ENCODE measurements at places on chromosomes 1 and 21.

GRCh38 chr21:41342035-41342434 lies 19.8 kb upstream of the MX2 start:
- DNase-seq = no peak

GRCh38 chr1:216113181-216113580 lies 310.1 kb downstream of the USH2A start:
- no peak for DNase-seq

GRCh38 chr1:164858096-164858632 lies 299.2 kb downstream of the PBX1 start:
- DNase-seq = no peak

DNA sequence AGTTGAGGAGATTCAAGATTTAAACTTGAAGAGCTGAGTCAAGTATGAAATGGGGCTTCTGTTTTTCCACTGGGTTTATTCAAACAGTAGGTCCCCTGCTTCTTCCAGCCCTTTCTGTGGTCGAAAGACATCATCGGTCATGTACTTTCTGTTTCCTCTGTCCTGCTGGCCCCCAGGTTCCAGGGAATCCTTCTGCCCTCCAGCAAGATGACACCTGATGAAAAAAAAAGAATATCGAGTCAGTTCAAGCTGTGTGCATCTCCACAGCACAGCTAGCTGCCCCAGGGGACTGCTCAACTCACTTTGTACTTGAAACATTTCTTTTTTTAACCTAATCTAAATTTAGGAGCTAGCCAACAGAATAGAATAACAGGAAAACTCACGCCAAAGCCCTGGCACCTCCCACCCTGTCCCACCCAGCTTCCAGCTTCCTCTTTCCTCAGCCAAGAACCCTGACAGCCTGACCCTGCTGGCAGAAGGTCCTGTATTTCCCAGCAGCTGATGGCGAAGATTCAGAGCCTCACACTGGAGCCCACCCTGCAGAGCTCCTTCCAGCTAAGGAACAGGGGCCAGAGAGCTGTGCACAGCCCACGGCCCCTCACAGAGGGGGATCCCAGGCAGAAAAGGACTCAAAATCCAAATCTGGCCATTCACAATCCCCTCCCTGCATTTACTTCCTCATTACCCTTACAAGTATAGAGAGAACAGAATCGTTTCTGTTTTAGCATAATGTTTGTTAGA lies 176.5 kb downstream of the PSMG1 start:
- no peak for DNase-seq

DNA sequence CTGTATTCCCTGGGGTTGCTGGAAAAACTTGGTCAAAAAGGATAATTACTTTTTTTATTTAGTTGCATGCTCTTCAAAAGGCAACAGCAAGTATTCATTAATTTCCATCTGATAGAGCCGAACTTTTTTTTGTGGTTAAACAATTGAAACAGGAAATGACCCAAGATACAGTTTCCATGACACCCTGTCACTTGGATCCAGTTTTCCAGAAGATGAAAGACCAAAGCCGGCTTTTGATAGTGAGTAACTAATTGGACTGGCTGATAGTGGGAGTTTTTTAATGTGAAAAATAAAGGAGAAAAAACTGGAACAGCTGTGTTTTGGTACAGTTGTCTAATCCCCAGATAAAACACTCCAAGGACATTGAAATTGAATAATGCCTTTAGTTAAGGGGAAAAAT lies 33.0 kb downstream of the CACHD1 start:
- no peak for DNase-seq

DNA sequence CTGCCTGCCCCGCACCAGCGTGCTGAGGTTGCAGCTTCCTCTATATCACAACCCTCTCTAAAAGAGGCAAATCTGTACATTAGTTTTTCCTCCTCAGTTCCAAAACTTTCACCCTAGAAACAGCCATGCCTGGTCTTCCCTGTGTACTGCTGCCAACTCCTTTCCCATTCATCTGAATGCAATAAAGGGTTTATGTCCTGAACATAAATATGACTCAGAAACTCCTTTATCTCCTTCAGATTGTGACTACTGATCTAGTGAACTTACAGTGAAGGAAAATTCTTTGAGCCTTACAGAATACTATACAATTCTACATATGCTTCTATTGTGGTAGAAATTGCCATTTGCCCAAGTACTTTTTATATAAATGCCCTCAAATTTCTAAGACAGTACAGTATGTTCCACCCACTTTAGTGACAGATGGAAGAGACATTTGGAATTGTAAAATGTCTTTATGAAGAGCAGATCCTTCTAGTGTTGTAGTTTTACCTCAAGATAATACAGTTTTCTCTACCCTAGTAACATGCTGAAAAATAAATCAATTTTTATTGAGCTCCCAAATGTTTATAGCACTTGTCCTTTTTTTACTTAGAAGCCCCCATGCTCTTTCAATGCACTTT lies 345.1 kb upstream of the SNX7 start:
- DNase-seq = no peak

Data from chondrocyte (in vitro differentiated cells).